ENCODE measurements at places on chromosomes 1 and 21. TPM values are rescaled to one million over a fixed set of nuclear protein-coding genes. Genes with fewer than 3 reads are reported as not detected.

The RIMKLA gene
- 11.5 TPM for total RNA-seq

The EXO1 gene
- 30.5 TPM for total RNA-seq

The SLC9C2 gene
- total RNA-seq, result not detected

The APH1A gene
- 160 TPM for total RNA-seq

The IL10 gene
- total RNA-seq, result not detected

The SLC27A3 gene
- 34.8 TPM for total RNA-seq

The ECM1 gene
- total RNA-seq, result 4.8 TPM

The RNU1-1 gene
- not detected for total RNA-seq

The PPIAL4G gene
- total RNA-seq, result not detected

The S100A9 gene
- total RNA-seq, result not detected

The TINAGL1 gene
- total RNA-seq, result 710 TPM

The PBX1 gene
- total RNA-seq, result 3.1 TPM

The NCMAP gene
- not detected for total RNA-seq

The BRDT gene
- total RNA-seq, result not detected

The SH3GLB1 gene
- 11.2 TPM for total RNA-seq

The PLA2G4A gene
- total RNA-seq, result 13.0 TPM

The MYBPHL gene
- total RNA-seq, result not detected

The KCNJ9 gene
- not detected for total RNA-seq

The CRB1 gene
- total RNA-seq, result 0.30 TPM

The CHIT1 gene
- not detected for total RNA-seq

Measured in Caki2 (cell line).